COLO829 (cell line): ENCODE measurements at places on chromosomes 16 and 17.
A peak's percentile ranks its signal among the peaks of the same experiment; 100 is the strongest.

- peak; percentile 35 for DNase-seq
Observed at GRCh38 chr17:35743626-35744328, 9.3 kb downstream of the GAS2L2 start.

DNA sequence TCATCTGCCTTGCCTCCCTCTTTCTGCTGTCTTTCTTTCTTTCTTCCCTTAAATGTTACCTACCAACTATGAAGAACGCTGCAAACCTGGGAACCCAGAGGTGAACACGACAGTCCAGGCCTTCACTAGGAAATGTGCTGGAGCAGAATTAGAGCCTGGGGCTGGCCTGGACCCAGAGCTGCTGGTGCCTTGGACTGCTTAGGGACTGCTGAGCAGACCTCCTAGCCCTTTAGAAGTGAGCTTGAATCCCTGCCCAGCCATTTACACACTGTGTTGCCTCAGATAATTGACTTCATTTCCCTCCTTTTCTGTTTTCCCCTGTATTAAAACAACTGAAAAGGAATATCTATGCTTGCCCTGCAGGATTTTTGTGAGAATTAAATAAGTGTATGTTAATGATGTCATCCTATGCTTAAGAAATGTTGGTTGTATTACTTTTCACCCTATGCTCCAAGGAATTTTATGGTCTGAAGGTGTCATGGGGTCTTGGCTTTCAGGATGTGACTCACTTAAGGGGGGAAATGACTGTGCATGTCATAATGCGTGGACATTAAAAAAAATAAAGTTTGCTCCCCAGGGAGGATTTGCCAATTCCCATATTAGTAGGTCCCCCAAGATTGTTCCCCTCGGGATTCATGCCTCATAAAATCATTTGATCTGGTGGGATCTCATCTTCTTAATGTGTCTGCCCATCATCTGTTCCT lies 11.5 kb downstream of the CDH13 start:
- DNase-seq, result no peak

GRCh38 chr16:84617041-84617790 lies 662 bp downstream of the COTL1 start:
- DNase-seq, result no peak

DNA sequence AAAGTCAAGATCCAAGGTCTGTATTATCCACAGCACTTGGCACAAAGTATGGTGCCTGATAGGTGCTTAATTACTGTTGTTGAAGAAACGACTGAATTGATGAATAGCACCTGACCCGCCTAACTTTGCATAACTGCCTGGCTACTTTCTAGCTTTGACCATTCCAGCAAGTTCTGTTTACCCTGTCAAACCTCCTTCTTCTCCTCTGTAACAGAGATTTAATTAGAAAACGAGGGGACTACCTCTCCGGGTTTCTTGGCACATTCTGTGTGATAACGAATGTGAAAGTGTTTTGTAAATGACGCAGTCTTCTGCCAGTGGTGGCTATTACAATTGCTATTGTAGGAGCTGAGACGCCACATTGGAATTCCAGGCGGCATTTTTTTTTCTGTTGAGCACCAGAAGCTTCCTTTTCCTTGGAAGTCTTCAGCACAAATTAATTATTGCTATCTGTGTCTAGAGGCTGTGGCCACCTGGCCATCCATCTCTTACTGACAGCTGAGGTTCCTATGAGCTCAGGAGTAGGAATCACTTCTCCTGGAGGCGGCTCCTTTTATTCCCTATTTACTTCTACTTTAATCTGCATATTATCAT lies 522.9 kb downstream of the HS3ST4 start:
- DNase-seq, result no peak

GRCh38 chr16:72380283-72380682 lies 208.3 kb upstream of the PMFBP1 start:
- no peak for DNase-seq
